ENCODE measurements at places on chromosomes 2 and 18. TPM values are rescaled to one million over a fixed set of nuclear protein-coding genes. Genes with fewer than 3 reads are reported as not detected.

CCDC68 gene
- not detected for total RNA-seq

GRCh38 chr18:71370671-71371445, 1082.0 kb downstream of the SOCS6 start:
- DNase-seq = no peak
- H3K36me3 ChIP-seq = peaks cover 4% of the 10 kb centered on the region
- no peak overlapping the region for H3K27ac ChIP-seq
- no peaks in the 10 kb centered on the region for H3K27me3 ChIP-seq
- no peaks in the 10 kb centered on the region for H3K4me1 ChIP-seq

DNA sequence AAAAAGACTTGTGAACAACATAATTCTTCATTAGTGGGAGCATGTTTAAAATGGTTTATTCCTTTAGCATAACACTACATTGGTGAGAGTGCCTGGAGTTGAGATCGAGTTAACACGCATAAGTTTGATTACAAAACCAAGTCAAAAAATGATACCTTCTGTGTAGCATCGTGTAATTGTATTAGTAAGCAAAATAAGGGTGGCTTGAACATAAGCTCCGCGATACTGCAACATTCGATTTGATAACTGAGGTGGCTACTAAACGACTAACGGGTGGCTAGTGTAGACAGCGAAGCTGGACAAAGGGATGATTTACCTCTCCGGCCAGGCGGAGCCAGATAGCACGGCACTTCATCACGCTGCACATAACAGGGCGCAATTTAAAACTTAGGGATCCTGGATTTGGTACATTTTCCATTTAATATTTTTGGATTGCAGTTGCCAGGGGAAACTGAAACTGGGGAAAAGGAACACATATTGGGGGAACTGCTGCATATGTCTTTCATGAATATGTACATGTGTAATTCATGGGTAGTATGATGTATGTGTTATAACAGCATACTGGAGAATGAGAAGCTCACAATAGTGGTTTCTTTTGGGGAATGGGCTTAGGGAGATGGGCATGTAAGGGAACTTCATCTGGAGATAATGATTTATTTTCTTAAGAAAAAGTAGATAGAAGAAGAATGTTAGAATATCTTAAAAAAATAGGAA, 36.4 kb upstream of the TOGARAM2 start:
- no peak overlapping the region for H3K27ac ChIP-seq
- no peak for DNase-seq
- H3K36me3 ChIP-seq = peaks cover 45% of the 10 kb centered on the region
- no peak overlapping the region for H3K4me3 ChIP-seq

DTNA gene
- 0.56 TPM for total RNA-seq

DNA sequence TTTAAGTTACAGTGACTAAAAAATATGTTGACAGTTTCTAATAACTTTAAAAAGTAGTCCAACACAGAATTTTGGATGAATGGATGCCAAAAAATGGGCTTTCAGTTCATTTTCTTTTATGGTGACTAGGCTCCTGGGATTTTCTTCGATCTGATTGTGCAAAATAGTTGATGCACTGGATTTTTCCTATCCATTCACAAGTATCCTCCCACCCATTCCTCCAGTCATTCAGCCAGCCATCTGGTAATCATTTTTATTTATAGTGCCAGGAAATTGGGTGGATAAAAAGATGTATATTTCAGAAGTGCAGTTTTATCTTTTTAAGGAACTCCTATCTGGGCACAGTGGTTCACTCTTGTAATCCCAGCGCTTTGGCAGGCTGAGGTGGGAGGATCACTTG, 175.1 kb downstream of the PTPRM start:
- H3K4me3 ChIP-seq = no peak overlapping the region
- H3K36me3 ChIP-seq = peaks cover 4% of the 10 kb centered on the region
- H3K4me1 ChIP-seq = no peaks in the 10 kb centered on the region
- H3K27ac ChIP-seq = no peak overlapping the region
- H3K27me3 ChIP-seq = no peaks in the 10 kb centered on the region

GPR75 gene
- total RNA-seq = 1.0 TPM

AKAIN1 gene
- not detected for total RNA-seq

DNA sequence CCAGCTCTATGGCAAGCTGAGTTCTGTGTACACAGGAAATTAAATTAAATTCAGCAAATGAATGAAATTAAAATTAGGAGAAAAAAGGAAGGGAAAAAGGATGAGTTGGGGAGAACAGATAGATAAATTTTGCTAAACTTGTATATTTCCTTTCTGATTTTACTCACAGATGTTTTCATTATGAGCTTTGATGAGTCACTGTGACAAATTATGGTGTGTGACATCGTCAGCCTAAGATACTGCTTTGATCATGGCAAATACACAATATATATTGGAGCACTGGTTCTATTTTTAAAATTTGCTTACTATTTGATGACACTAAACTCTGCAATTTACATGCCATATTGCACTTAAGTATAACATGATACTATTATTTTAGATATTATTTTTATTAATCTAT, 464.6 kb upstream of the SPHKAP start:
- H3K4me3 ChIP-seq = no peak overlapping the region
- DNase-seq = no peak
- H3K4me1 ChIP-seq = no peaks in the 10 kb centered on the region
- no peaks in the 10 kb centered on the region for H3K27me3 ChIP-seq
- H3K27ac ChIP-seq = no peak overlapping the region

DNA sequence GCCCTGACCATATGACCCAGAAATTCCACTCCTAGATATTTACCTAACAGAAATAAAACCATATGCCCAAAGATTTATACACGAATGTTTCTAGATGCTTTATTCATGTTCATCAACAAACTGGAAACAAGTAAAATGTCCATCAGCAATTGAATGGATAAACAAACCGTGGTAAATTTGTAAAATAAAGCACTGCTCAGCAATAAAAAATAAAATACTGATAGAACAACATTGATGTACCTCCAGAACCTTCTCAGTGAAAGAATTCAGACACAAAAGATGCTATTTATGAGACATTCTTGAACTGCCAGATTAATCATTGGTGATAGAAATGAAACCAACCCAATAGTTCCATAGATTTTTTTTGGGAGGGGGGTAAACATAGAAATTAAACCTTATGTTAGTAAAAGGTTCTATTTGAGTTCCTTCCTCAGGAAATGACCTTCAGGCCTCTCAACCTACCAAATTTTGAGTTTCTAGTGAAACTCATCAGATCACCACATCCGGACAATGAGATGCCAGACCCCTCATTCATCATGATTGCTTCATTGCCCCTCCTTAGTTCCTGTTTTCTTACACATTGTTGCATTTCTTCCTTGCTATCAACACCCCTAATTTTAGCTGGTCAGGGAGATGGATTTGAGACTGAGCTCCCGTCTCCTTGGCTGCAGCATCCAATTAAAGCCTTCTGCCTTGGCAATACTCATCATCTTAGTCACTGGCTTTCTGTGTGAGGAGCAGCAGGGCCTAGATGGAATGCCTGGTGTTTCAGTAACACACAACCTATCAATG, 203.5 kb downstream of the LPIN1 start:
- DNase-seq = no peak
- no peaks in the 10 kb centered on the region for H3K36me3 ChIP-seq
- H3K4me1 ChIP-seq = peaks cover 9% of the 10 kb centered on the region
- peaks cover 18% of the 10 kb centered on the region for H3K27me3 ChIP-seq
- no peak overlapping the region for H3K27ac ChIP-seq

SLC14A1 gene
- 6.2 TPM for total RNA-seq

DNA sequence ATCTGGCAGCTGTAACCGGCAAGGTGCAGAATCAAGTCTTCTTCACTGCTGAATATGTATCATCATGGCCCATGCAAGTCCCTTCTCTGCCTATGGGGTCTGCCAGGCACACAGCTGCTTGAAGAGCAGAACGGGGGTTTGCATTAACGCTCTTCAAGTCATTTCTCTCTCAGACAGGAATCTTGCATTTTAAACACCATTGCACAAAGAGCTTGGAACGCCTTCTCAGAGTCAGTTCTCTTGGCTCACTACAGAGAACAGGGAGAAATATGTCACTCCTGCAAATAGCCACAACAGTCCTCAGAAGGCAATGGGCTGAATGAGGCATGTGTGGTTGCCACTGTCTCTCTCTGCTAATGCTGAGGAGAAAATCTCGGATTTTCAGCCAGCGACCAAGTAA, 2173.5 kb upstream of the PIK3C3 start:
- no peak overlapping the region for H3K4me3 ChIP-seq
- H3K36me3 ChIP-seq = no peaks in the 10 kb centered on the region
- no peak for DNase-seq

- H3K4me1 ChIP-seq = no peaks in the 10 kb centered on the region
- DNase-seq = no peak
- H3K36me3 ChIP-seq = peaks cover 3% of the 10 kb centered on the region
- H3K27me3 ChIP-seq = peaks cover 7% of the 10 kb centered on the region
- no peak overlapping the region for H3K27ac ChIP-seq
These were observed 22.6 kb downstream of the ST6GAL2 start for GRCh38 chr2:106863387-106863786.

SKA1 gene
- 63.2 TPM for total RNA-seq

DNA sequence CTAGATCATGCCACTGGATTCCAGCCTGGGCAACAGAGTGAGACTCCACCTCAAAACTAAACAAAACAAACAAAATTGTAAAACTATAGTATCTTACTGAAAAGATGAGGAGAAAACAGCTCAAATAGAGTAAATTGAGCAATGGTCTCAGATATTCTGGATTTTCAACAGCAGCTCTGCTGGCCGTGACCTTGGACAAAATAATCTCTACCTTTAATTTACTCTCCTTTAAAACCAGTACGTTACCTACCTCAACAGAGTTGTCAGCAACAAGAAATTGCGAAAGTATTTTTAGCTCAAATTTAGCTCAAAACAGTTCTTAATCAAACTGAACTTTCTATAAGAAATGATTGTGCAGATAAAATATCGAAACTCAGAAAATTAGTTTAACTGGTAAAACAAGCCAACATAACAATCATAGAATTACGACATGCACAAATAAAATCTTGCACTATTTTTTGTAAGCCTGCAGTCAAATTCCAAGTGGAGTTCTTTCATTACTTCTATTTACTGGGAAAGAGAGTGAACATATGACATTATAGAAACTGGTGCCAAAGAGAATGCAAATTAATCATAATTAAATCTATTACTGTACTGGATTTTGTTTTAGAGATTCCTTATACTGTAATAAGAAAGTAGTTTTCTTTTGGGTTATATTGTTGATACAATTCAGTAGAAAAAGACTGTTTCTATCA, 40.8 kb downstream of the TRIP12 start:
- no peak overlapping the region for H3K4me3 ChIP-seq
- DNase-seq = no peak
- H3K4me1 ChIP-seq = peaks cover 21% of the 10 kb centered on the region
- no peak overlapping the region for H3K27ac ChIP-seq
- peaks cover 3% of the 10 kb centered on the region for H3K36me3 ChIP-seq
- H3K27me3 ChIP-seq = no peaks in the 10 kb centered on the region

GRCh38 chr2:189608795-189609422, 28.3 kb upstream of the SLC40A1 start:
- no peaks in the 10 kb centered on the region for H3K27me3 ChIP-seq
- no peaks in the 10 kb centered on the region for H3K36me3 ChIP-seq
- H3K4me3 ChIP-seq = no peak overlapping the region
- no peak overlapping the region for H3K27ac ChIP-seq
- no peak for DNase-seq

GRCh38 chr2:65033178-65033577, 23.0 kb upstream of the CEP68 start:
- no peak for DNase-seq
- no peak overlapping the region for H3K27ac ChIP-seq
- peaks cover 24% of the 10 kb centered on the region for H3K4me1 ChIP-seq
- no peaks in the 10 kb centered on the region for H3K36me3 ChIP-seq
- H3K4me3 ChIP-seq = no peak overlapping the region

DNA sequence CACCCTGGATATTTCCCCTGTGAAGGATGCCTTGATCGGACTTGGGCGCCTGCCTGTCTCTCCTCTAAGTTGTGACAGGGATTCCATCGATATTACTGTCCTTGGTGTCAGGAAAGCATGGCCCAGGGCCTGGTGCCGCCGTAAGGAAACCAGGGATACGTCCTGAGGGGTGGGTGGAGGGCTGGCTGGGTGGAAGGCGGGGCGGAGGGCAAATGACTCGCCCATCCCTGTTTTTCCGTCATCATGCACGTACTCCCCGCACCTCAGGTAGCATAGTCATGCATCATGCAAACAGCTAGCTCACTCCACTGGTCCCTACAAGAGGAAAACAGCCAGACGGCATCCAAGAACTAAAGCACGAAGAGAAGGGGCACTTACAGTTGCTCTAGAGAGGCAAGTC, 57.1 kb downstream of the PXDN start:
- no peaks in the 10 kb centered on the region for H3K36me3 ChIP-seq
- H3K27ac ChIP-seq = no peak overlapping the region
- H3K4me1 ChIP-seq = no peaks in the 10 kb centered on the region
- H3K27me3 ChIP-seq = no peaks in the 10 kb centered on the region

DNA sequence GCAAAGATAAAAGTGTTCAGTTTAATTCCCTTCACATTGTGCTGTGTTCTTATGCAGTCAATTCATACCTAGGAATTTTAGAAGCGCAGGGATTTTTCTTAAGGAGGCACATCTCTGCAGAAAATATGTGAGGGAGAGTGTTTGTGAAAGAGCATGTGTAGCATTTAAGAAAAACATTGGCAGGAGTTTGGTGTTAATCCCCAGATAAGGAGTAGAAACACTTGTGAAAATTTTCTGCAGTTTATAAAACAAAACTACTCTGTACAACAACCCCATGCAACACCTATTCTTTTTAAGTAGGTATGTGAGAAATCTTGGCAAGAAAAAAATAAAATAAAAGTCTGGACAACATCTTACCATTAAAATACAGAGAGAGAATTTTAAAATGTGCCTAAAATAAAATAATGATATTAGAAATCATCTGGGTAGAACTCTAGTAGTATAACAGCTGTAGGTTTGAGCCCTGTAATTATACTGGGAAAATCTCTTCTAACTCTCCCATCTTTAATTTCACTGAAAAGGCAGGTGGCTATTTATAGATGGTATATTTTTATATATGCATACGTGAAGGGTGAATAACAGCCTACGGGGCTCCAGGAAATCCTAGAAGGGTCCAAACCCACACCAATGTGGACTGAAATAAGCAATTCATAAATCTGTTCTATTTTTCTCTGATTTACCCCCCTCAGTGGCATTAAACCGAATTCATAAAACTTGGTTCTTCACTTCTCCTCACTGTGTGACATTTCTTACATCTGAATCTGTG, 6.6 kb downstream of the FZD7 start:
- H3K27ac ChIP-seq = no peak overlapping the region
- no peak for DNase-seq
- H3K27me3 ChIP-seq = peaks cover 28% of the 10 kb centered on the region

GRCh38 chr2:242029422-242030225, 160.1 kb downstream of the RTP5 start:
- peaks cover 39% of the 10 kb centered on the region for H3K4me1 ChIP-seq
- no peak for DNase-seq
- H3K36me3 ChIP-seq = peaks cover 2% of the 10 kb centered on the region
- H3K4me3 ChIP-seq = no peak overlapping the region
- peaks cover 6% of the 10 kb centered on the region for H3K27me3 ChIP-seq

- no peak overlapping the region for H3K4me3 ChIP-seq
- no peak for DNase-seq
- H3K27ac ChIP-seq = no peak overlapping the region
- H3K36me3 ChIP-seq = no peaks in the 10 kb centered on the region
- peaks cover 21% of the 10 kb centered on the region for H3K27me3 ChIP-seq
- no peaks in the 10 kb centered on the region for H3K4me1 ChIP-seq
These were observed 25.7 kb downstream of the DCDC2C start for GRCh38 chr2:3729055-3729448.

TDRD15 gene
- not detected for total RNA-seq

- no peak for DNase-seq
- no peak overlapping the region for H3K4me3 ChIP-seq
- peaks cover 41% of the 10 kb centered on the region for H3K4me1 ChIP-seq
- H3K27me3 ChIP-seq = no peaks in the 10 kb centered on the region
These were observed 5.4 kb downstream of the PDK1 start for GRCh38 chr2:172561270-172561669.
